ENCODE measurements at places on chromosomes 5 and 9. TPM values are rescaled to one million over a fixed set of nuclear protein-coding genes. Genes with fewer than 3 reads are reported as not detected.

DNA sequence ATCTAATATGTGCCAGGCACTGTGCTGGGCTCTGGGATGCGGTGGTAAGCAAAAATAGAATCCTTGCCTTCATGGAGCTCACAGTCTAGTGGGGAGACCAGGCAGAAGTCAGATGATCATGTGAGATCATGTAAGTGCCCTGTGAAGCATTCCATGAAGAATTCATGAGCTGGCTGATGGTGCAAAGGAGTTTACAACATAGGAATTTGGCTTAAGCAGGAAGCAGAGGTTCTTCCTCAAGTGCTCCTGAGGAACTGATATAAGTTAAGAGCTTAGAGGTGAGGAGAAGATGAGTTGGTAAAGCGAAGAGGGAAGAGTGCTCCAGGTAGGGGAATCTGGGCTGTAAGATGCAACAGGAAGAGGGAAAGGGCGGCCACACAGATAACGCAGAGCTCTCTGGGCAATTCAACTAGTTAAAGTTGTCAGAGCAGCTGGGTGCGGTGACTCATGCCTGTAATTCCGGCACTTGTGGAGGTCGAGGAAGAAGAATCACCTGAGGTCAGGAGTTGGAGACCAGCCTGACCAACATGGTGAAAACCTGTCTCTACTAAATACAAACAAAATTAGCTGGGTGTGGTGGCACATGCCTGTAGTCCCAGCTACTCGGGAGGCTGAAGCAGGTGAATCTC is 78.5 kb upstream of the SPATA31D4 start:
- no peak for DNase-seq

DNA sequence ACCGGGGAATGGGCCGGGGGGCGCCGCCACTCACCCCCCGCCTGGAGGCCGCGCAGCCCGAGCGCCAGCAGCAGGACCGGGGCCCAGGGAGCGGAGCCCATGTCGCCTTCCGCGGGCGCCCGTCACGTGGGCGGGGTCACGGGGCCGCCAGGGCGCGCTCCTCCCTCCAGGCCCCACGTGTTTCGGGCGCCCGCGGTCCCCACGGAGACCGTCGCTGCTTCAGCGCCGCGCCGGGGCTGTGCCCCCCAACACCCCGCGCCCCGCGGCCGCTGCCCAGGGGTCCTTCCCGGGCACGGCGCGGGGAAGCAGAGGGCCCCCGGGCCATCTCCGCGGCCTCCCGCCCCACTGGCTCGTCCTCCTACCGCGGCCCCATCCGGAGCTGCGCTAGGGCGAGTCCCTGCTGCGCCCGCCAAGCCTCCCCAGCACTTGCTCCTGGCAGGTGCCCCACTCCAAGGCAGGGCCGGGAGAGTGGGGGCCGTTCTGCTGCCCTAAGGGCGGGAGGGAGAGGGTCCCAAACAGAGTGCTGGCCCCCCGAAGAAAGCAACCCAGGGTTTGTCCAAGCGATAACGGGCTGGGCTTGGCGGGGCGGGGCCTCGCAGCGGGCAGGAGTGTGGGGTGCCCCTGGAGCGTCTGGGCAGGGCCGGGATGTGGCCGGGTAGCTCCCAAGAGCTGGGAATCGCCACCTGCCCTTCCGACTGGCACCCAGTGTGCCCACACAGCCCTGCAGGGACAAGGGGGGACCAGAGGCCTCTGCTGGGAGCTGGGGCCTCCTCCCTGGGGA is at the start of gene DPP7:
Gene DPP7, minus strand, starts transcription at position 121 of the 781 bp plus-strand sequence. Its CDS starts 20 bp downstream, at position 101.
- peak; percentile 75 for DNase-seq

- DNase-seq: no peak
Observed at GRCh38 chr5:53416144-53416738, 64.2 kb upstream of the FST start.

DNA sequence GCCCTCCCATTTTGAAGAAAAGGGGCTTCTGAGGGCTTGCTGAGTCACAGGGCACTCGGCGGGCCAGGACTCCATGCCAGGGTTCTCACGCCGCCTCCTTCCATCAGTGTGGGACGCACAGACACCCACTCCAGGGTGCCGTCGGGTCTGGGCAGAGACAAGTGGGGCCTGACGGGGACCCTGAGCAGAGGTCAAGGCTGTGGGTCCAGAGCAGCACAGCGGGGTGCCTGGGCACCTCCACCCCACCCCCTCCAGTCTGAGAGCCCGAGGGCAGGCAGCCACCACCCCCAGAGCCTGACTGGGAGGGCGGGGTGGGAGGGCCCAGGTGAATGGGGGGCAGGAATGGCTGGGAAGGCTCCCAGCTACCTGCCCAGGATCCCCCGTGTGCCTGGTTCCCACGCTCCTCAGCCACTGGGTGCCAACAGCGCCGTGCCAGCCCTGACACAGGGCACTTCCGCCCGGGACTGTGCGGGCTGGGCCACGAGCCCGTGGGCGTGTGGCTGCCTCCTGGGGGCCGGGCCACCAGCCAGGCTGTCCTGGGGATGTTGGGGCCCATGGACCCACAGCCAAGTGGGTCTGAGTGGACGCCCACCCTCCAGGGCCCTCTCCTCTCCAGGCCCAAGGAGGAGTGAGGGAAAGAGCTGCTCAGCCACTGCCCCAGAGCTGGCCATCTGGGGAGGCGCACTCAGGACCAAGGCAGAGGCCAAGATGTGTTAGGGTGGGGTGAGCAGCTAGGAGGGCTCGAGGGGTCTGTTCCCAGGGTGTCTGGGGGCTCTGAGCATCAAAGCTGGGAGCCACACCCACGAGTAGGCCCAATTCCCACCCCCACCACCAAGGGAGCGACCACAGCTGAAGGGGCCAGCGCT is 10.1 kb upstream of the NRARP start:
- no peak for DNase-seq

DNA sequence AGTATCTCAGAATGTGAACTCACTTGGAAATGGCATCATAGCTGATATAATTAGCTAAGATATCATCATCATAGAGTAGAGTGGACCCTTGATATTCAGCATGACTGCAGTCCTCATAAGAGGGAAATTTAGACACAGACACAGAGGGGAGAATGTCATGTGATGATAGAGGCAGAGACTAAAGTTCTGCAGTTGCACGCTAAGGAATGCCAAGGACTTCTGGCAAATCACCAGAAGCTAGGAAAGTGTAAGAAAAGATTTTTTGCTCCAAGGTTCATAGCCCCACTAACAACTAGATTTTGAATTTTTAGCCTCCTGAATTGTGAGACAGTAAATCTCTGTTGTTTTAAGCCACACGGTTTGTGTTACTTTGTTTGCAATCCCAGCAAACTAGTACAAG is 612.6 kb upstream of the ST8SIA4 start:
- no peak for DNase-seq

- DNase-seq: no peak
Observed at GRCh38 chr9:96008502-96009222, 133.2 kb downstream of the ERCC6L2 start.

DNA sequence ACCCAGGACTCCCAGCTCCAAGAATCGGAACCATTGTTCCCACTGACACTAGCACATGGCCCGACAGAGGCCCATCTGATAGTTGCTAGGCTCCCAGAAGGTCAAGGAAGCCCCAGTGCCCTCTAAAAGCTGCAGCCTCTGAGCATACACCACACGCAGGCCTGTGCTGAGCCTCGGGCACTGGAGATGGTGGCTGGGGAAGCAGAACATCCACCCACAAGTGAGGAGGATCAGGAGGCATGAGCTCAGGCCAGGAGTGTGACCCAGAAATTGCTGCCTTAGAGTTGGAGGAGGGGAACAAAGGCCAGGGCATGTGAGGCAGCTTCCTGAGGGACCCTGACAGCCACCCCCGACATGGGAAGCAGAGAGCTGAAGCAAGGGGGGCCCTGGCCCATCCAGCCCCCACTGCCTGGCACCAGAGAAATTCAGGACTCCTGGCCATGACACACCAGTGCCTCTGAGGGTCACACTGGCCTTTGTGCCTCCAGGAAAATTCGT is 21.4 kb downstream of the IPPK start:
- DNase-seq: no peak

DNA sequence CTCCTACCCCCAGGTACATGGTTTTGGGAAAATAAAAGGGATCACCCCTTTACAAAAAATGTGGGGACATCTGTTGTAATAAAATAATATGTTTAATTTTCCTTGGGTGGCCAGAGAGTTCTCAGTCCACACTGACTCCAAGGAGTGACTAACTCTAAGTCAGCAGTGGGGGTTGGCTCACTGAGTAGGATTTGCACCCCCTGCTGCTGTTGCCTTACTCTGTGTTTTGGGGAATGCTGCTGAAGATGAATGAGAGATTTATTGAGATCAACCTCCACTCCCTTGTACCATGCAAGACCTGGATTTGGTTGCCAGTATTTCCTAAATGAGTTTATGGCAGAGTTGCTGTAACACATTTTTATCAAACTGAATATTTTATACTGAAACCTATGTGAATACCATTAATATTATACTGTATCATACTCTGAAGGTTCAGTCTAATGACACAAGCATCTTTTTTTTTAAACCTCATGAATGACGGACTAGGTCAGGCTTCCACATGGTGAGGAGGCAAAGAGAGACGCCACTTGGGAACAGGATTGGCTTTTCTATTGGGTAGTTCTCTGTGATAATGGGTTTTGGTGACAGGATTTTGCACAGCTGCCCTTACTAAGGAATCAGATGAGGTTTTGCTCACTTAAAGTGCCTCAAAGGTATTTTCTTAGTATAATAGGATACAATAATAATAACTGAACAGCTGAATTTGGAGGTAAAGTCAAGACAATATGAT is 121.3 kb upstream of the OSMR start:
- DNase-seq: no peak

DNA sequence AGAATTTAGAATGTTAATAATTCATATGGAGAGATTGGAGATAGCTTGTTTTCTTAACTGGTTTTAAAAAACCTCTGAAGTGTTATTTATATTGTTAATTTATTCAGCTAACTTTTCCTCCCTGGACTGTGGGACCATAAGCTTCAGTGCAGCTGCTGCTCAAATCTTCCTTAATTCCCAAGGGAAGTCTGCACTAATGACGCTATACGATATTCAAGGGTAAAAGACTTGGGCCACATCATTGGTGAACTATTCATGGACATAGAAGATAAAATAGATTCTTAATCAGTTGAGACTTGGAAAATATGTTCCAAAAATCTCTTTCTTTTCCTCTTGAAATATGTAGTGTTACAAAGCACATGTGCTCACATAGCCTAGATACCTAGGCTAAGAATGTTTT is 31.1 kb upstream of the GAS1 start:
- DNase-seq: no peak

GRCh38 chr9:2023532-2023931 is 8.4 kb downstream of the SMARCA2 start:
- no peak for DNase-seq

GRCh38 chr9:70398145-70398556 is 16.3 kb downstream of the KLF9 start:
- DNase-seq: no peak

- DNase-seq: no peak
Observed at GRCh38 chr5:38775218-38775840, 70.5 kb upstream of the OSMR start.

- DNase-seq: no peak
Observed at GRCh38 chr5:103487218-103487617, 75.4 kb downstream of the NUDT12 start.

- DNase-seq: no peak
Observed at GRCh38 chr9:28841775-28842174, 1268.5 kb upstream of the C9orf72 start.

DNA sequence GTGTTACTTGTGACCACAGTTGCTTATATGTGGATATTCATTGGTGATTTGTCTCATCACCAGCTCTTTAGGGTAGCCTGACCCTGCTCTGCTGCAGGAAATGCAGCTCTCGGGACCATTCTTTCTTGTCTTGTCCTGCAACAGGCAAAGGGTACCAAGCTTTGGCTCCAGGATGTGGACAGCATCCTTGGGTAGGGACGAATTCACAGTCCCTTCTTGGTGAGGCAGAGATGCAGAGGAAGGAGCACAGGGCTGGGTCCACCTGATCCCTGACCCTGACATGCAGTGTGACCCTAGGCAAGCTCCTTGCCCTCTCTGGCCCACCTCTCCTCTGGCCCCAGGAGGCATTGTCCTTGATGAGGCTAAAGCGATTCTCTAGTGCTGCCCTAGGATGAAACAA is 37.0 kb upstream of the SYNPO start:
- DNase-seq: no peak

GRCh38 chr9:4805191-4805918 is 12.6 kb downstream of the RCL1 start:
- no peak for DNase-seq

DNA sequence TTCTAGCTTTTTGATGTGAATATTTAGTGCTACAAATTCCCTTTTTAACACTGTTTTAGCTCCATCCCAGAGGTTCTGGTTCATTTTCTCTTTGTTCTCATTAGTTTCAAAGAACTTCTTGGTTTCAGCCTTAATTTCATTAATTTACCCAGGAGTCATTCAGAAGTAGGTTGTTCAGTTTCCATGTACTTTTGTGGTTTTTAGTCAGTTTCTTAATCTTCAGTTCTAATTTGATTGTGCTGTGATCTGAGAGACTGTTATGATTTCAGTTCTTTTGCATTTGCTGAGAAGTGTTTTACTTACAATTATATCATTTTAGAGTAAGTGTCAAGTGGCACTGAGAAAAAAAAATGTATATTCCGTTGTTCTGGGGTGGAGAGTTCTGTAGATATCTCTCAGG is 240.1 kb upstream of the RASA1 start:
- no peak for DNase-seq

The TAF11L12 gene
- total RNA-seq: not detected

The DMRTA1 gene
- total RNA-seq: 1.4 TPM

The GZMA gene
- total RNA-seq: 2.1 TPM

The DDX4 gene
- total RNA-seq: not detected

The PCDHAC1 gene
- 0.25 TPM for total RNA-seq

The PCDHGA6 gene
- 0.37 TPM for total RNA-seq

All from liver (tissue), 10 donors.